NCI-H345 (cell line): ENCODE measurements at places on chromosomes 1 and 21.

DNA sequence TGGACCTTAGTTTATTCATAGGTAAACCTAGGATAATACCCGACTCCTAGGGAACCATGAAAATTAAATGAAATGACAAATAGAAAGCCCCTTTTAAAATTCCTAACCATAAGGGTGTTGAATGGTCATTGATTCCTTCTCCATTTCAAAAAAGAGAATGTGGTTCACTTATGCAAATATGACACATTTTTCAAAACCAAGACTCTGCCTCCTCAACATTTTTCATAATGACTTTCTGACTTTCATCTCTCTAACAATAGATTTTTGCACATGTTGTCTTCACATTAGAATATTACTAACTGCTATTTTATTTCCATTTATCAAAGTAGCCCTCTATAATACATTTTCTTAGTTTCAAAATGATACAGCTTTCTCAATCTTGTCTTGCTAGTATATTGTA, 169.1 kb downstream of the NTNG1 start:
- no peak for DNase-seq

- no peak for DNase-seq
Measured at GRCh38 chr1:226637147-226637935, 88.8 kb downstream of the STUM start.

- DNase-seq, result no peak
Measured at GRCh38 chr1:1066403-1067283, 7.5 kb downstream of the RNF223 start.

DNA sequence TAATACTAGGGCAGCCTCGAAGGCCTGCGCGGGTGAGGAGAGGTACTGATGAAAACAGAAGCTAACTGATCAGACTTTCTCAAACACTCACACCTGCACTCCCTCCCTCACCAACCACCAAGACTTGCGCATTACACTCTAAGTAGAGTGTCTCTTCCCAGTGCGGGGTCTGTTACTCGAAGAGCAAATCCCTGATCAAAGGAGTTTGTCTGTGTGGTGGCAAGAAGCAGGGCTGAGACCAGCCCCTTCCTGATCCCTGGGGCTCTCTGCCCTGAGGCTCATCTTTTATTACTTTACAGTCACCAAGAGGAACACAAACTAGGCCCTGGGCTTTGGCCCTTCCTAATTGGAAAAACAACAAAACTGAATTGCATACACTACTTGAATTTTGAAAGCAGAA, 19.5 kb upstream of the TSNAX start:
- no peak for DNase-seq

GRCh38 chr1:208222376-208223126, 21.6 kb downstream of the PLXNA2 start:
- no peak for DNase-seq

DNA sequence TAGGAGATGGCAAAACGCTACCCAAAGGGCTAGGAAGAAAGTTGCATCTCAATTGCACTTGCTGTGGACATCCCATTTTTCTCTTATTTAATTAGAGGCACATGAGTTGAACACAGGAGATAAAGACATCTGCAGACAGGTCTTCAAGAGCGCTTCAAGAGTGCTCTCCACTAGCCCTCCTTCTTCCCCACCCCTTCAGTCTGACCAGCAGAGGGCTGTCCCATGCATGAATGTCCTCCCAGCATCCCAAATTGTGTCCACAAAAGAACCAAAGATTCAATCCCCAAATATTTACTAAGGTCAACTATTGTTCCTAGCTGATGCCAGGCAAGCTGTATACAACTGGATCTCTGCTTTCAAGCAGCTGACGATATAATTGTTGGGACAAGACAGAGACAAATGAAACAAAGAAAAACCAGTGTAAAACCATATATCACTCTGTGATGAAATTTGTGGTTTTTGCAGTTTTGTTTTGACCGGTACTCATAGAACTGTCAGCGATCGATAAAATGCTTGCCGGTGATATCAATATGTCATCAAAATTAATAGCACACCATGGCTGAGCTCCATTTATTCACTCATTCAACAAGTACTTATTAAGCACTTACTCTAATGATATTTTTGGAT, 174.2 kb downstream of the TNR start:
- no peak for DNase-seq

- no peak for DNase-seq
Measured at GRCh38 chr1:221698579-221699349, 43.1 kb downstream of the DUSP10 start.

DNA sequence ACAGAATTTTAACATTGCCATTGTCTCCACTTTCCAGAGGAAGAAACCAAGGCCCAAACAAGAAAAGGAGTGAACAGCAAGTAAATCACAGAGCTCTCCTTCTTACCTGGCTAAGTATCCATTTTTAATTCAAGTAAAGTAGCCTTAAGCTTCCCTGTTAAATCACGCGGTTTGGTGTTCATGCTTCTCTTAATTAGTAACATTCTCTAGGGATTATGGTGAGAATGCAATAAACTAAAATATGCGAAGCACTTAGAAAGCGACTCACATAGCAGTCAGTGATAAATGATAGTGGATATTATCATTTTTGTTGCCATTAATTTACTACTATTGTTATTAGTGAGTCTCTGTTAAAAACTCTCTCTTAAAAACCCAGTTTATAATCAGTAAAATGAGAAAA, 630.5 kb upstream of the TMPRSS15 start:
- no peak for DNase-seq
